ENCODE measurements at places on chromosomes 6 and 20.

DNA sequence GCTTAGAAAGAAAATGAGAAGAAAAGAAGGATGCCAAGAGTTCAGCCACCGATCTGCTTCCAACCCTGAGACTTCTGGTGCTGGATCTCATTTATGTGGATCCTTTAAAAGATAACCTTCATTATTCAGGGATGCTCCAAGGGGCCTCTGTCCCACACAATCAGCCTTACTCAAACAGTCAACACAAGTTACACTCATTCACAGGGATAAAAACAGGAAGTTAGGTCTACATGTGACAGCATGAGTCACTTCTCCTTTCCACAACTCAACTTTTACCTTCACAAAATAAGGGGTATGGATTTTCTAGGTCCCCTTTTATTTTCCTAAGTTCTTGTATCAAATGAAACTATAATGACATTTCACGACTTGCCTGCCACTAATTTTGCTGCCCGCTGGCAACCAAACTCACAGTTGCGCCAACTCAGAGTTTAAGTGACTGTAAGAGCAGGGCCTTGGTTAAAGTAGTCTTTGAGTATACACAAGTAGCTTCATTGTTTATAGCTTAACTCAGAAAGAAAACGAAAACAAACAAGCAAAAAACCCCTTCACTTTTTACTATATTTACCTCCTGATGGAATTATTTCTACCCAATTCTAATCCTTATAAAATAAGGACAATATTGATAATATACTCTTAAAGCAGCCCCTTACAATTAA, 278.8 kb upstream of the RUNX2 start:
- no peak for DNase-seq

DNA sequence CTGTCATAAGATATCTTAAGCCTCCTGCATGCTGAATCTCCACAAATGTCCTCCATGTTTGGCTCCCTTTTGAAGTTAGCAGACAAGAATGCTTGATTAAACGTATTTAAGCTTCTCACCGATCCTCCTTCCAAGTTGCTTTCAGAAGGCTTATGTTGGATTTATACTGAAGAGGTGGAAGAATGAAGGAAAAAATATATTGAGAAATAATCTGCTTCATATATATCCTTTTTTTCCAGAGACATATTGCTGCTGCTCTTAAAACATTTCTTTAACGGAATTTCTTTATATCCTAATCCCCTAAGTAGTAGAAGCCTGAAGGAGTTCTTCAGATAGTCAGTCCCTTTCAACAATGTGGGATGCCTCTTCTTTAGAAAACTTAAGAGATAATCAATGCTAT, 329.0 kb upstream of the MARCKS start:
- DNase-seq, result no peak

DNA sequence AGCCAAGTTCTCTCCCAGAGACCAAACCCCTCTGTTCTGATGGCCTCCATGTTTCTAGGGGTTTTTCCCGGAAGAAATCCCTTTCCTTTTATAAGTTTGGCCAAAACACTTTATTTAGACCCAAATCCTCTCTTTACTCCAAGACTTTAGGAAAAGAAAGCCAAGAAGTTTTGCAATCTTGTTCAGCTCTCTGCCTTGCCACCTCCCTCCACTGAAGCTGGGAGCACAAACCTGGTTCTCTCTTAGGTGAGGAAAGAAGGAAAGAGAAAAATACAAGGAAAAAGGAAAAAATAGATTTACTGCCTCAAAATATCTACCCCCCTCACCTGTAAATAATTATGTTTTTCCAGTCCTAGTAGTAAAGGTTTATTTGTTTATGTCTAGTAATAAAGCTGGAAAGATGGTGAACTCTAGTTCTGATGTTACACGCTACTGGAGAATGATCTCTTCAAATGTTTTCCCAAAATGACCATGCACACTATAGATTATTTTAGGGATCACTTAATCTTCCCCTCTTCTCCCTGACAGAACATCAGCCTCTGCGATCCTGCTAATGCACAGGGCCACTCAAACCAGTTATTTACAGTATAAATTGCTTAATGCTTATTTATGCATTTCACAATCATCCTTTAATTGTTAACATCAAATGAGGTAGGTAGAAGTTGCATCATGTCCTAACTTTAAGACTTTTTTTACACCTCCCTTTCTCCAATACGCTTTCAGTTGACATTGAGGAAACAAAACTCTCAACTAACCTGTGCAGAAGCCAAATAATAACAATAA, 10.9 kb upstream of the ARG1 start:
- no peak for DNase-seq

DNA sequence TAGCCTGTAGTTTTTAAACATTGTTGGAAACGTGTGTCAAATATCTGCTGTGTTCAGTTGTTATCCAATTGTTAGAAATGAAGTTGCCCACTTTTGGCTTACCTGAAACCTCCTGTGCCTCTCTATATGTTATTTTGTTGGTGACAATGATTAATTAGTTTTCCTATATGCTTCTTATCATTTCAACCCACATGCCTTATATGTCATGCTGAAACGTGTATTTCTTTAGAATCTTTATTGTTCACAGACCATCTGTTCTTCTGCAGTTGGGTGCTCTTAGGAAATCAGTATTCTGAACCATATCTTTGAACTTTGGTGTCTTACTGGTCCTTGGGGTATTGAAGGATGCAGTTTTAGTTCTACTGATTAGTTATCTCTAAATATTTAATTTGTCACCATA, 91.2 kb upstream of the SCGN start:
- DNase-seq, result no peak

DNA sequence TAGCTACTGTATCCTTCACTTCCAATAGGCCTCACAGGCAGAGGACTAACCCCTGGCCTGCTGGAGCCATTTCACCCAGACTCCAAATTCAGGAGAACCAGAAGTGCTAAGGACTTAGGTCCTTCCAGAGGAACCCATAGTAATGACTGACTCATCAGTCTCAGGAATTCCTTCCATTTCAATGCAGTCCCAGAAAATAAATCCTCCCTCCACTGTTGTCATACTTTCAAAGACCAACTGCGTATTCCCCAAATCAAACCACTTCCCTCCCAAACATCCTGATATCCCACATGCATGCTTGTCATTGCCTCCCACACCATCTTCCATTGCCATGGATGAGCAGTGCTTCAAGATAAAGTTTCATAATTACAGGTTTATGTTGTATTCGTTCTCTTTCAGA, 31.8 kb upstream of the NT5E start:
- DNase-seq, result no peak

- no peak for DNase-seq
Measured at GRCh38 chr6:152135755-152136448, 328.4 kb downstream of the ESR1 start.

DNA sequence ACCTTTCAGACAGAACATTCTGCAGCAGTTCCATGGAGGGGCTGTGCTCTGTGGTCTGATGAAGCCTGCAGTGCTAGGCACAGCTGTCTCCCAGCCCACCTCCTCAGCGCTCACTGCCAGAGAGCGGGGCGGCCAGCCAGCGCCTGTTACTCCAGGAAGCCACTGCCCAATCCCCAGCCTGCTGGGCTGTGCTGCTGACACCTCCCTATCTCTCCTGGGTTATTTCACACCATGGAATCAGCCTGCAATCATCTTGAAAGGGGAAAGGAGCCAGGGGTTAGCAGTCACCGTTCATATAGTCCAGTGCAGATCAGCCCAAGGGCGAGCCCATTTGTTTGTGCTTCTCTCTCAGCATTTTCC, 46.3 kb upstream of the NHSL1 start:
- no peak for DNase-seq

GRCh38 chr6:9039258-9039657, 603.9 kb upstream of the SLC35B3 start:
- no peak for DNase-seq

DNA sequence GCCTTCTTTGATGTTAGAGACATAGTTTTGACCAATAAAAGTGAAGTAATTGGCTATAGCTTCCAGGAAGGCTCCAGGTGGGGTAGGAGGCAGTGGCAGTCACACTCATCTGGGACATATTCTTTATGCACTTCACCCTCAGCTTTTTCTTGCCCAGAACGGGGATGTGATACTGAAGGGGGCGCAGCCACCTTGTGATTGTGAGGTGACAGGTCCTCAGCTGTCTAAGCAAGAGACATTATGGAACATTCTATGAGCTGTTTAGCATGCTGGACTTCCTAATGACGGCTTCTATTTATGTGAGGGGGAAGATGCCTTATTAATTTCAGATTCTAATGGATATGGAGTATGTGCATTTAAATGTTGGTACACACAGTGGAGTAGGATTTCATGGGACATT, 151.3 kb upstream of the ZFP64 start:
- DNase-seq, result no peak

GRCh38 chr20:2236256-2236655, 59.5 kb upstream of the TGM3 start:
- no peak for DNase-seq

Measured in activated CD4-positive, alpha-beta T cell treated with anti-CD3 and anti-CD28 coated beads for 48 hours (primary cell).